Neural progenitor cell (in vitro differentiated cells): ENCODE measurements at places on chromosomes 2 and 18. TPM values are rescaled to one million over a fixed set of nuclear protein-coding genes. Genes with fewer than 3 reads are reported as not detected.

DNA sequence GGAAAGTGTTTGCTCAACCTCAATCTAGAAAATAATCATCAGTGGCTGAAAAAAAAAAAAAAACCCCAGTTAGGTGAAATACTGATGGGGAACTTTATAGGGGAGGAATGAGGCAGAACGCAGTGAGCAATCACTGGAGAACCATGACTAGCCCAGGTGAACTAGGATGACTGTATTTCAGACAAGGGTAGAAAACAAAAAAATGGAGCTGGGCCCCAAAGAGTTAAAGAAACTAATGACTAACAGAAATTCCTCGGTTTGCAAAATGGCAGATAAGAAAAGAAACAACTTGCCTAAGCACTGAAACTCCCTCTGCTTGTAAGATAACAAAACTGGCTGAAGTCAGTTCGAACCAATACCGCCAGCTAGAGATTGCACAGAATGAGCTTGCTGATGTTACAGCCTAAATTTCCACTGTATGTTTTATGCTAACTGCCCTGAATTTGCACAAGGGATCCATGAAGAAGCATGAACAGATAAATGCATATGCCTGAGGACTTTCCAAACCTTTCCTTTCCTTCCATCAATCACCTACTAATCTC lies 245.9 kb downstream of the METTL4 start:
- H3K27ac ChIP-seq: no peak overlapping the region
- H3K4me1 ChIP-seq: peaks cover 17% of the 10 kb centered on the region
- no peaks in the 10 kb centered on the region for H3K36me3 ChIP-seq
- no peak for DNase-seq

- H3K27ac ChIP-seq: no peak overlapping the region
- H3K27me3 ChIP-seq: no peaks in the 10 kb centered on the region
- H3K4me3 ChIP-seq: no peak overlapping the region
Measured at GRCh38 chr2:123692121-123692520, 333.0 kb upstream of the CNTNAP5 start.

DNA sequence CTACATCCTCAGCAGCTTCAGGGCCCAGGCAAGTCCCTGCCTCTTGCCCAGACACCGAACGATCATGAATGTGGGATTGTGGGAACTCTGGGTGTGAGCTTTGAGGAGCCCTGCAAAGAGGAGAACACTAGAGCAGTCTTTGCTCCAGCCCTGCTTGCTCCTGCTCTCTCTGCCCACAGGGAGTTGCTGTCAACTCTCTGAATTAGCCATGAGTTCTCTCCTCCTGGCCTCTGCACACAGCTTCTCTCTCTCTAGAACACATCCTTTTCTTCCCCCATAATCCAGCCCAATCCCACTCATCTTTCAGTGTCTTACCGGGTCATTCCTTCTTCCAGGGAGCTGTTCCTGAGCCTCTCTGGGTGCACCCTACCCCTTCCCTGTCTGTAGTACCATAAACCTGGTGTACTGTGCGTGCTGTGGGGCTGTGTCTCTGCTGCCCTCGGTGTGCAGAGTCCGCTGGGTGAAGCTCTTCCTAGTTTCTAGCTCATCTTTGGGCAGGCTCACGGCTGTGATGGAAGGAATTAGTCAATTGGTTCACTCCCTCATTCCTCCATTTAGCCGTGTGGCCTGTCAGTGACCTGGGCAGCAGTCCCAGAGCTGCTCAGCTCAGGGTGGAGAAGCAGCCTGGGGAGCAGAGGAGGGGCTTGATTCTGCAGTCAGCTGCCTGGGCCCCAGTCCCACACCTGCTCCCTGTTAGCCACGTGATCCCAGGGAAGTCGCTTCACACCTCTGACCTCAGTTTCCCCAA lies 132.9 kb upstream of the HDAC4 start:
- no peak for DNase-seq
- H3K4me3 ChIP-seq: no peak overlapping the region
- peaks cover 17% of the 10 kb centered on the region for H3K4me1 ChIP-seq

The UGT1A6 gene
- total RNA-seq: not detected in 2 replicates

GRCh38 chr2:119432851-119433522 lies 1.3 kb downstream of the TMEM37 start:
- DNase-seq: no peak
- peaks cover 23% of the 10 kb centered on the region for H3K4me1 ChIP-seq
- H3K36me3 ChIP-seq: no peaks in the 10 kb centered on the region
- peak overlapping the region; percentile 64 for H3K4me3 ChIP-seq
